ENCODE measurements at places on chromosomes 5 and 9. TPM values are rescaled to one million over a fixed set of nuclear protein-coding genes. Genes with fewer than 3 reads are reported as not detected.

GRIN3A gene
- total RNA-seq, result 8.7 TPM

GHR gene
- total RNA-seq, result 19.5 TPM

SLC36A2 gene
- total RNA-seq, result 1.7 TPM

INSL4 gene
- total RNA-seq, result 4.8 TPM

DNA sequence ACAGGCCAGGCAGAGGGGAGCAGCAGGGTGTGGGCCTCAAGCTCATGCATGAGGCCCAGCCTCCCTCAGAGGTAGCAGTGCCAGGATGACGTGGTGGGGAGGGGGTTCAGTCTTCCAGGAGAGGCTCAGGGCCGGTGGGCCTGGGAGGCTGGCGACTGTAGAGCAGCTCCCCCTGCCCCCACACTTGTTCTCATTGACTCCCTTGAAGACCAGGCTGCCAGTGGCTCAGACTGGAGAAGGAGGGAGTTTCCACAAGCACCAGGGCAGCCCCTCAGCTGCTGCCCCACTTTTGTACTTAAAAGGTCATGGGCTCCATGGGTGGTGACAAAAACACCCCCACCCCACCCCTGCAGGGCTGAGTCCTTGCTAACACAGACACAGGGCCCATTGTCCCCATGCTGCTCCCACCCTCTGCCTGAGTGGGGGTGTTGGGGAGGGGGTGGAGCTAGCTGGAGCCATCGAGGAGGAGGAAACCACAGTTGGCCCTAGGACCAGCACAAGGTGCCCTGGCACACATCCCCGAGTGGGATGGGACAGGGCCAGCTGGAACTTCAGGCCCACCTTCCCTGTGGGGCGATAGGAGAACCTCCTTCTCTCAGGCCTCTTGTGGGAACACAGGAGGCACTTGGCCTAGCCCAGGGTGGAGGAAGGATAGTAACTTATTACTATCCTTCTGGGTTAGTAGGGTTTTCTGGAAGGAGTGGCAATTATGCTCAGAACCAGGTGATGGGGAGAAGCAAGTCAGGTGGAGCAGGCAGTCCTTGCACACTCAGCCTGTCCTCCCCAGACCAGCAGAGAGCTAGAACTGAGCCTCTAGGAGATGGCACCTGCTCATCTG is 10.7 kb downstream of the PDLIM4 start:
- no peak for DNase-seq

ITGA1 gene
- 374 TPM for total RNA-seq

- DNase-seq, result peak; percentile 51
Observed at GRCh38 chr5:78699552-78700153, 51.1 kb upstream of the LHFPL2 start.

Data from umbilical cord (tissue), 2 donors.